ENCODE measurements at places on chromosomes 4 and X.

DNA sequence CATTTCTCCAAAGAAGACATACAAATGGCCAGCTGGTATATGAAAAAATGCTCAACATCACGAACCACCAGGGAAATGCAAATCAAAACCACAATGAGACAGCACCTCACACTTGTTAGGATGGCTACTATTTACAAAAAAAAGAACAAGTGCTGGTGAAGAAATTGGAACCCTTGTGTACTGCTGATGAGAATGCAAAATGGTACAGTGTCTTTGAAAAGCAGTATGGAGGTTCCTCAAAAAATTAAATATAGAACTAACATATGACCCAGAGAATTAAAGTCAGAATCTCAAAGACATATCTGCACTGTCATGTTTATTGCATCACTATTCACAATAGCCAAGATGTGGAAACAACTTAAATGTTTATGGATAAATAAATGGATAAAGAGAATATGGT, 20.9 kb downstream of the PAGE4 start:
- DNase-seq, result no peak

GRCh38 chrX:276581-277201, 4.5 kb upstream of the PLCXD1 start:
- no peak for DNase-seq

DNA sequence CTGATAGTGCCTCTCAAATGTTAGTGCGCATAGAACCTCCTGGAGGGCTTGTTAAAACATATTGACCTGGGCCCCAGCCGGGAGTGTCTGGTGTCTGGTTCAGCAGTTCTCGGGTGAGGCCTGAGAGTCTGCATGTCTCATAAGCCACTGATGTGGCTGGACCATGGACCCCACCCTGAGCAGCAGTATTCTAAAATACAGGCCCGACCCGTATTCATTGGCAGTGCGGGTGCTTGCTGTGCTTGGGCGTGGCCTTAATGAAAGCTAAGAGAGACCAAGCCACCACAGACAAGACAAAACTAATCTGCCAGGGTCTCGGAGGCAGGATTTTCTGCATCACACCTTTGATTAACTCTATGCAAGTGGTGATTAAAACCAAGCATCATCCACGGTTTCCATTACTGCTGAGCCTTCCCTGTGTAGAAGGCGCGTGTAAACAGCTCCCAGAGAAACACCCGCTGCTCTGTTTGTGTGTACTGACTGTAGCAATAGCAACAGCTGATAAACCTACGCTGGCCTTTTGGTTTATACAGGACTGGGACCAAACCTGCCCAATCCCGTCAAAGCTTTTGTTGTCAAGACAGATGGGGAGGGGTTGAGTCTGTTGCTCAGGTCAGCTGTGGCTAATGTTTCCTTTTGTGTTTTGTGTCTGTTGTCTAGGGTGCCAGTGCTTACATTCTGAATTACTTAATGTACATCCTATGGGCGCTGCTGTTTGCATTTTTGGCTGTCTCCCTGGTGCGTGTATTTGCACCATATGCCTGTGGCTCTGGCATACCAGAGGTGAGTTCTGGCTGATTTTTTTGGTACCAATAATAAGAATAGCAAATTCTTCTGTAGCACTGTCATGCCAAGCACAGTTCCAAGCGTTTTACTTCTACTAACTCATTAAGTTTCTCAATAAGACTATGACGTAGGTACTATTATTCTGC, 40.8 kb downstream of the CLCN4 start:
- no peak for DNase-seq

- DNase-seq, result no peak
Observed at GRCh38 chr4:184231573-184231972, 13.9 kb upstream of the ENPP6 start.

DNA sequence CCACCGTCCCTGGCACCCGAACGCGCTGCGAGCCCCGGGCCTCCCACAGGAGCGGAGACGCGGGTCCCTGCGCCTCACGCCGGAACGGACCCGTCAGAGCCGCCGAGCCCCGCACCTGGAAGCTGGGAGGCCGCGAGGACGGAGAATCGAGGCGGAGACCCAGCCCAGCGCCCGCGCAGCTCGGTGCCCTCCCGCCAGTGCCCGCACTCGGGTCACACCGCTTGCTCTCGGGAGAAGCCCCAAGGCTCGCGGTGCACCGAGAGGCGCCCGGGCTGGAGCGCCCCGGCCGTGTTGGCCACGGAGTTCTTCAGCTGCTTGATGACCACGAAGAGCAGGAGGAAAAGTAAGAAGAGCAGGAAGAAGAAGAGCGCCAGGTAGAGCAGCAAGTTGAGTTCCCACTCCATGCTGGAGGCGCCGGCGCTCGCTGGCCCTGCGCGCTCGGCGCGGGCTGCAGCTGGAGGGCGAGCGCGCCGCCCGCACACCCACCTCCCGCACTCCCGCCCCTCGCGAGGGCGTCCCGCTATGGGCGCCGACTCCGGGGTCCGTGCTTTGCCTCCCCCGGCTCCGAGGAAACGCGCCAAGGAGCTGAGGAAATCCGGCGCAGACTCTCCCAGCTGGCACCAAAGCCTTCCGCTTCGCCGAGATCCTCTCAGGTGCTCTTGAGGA, at the start of gene SMIM43:
Gene SMIM43, minus strand, starts transcription at position 463 of the 666 bp plus-strand sequence. Its CDS starts 59 bp downstream, at position 404.
- no peak for DNase-seq

DNA sequence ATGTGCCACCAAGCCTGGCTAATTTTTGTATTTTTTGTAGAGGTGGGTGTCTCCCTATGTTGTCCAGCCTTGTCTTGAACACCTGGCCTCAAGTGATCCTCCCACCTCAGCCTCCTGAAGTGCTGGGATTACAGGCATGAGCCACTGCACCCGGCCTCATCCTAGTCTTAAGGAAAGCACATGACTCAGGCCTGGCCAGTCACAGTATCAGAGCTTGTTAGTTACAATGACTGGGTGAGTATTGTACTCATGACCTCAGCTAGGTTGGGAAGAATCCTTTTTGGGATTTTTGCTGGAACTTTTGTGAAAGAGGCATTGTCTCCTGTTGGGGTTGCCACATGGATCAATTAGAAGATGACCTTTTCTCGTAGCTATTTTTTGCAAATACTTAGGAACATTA, 292.8 kb downstream of the RAPGEF2 start:
- DNase-seq, result no peak

- no peak for DNase-seq
Observed at GRCh38 chr4:104205116-104205515, 289.6 kb downstream of the CXXC4 start.

GRCh38 chr4:167775375-167775774, 317.0 kb upstream of the ANXA10 start:
- no peak for DNase-seq

- DNase-seq, result no peak
Observed at GRCh38 chrX:121236040-121236439, 188.6 kb downstream of the GLUD2 start.

DNA sequence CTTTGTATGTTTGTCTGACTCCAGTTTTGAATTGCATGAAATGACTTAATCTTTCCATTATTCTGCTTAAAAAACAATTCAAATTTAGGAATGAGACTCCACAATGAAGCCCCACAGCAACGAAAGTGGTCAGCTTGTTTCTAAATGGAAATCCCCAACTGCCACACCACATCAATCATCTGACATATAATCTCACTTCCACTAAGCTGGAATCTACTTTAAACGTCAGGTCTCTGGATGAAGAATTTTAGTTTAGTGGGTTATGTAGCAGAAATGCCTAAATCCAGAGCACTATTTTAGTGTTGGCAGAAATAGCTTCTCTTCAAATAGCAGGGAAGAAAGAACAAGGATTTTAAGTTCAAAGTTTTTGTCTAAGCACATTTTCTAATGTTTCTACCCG, 1.7 kb upstream of the BMP2K start:
- DNase-seq, result no peak

GRCh38 chr4:2510351-2511259, 25.8 kb upstream of the FAM193A start:
- DNase-seq, result no peak

Measured in T-helper 22 cell (primary cell).